ENCODE measurements at places on chromosomes 5 and 9.

- no peak overlapping the region for H3K4me3 ChIP-seq
- H3K36me3 ChIP-seq: peaks cover 95% of the 10 kb centered on the region
- peaks cover 9% of the 10 kb centered on the region for H3K4me1 ChIP-seq
- no peak for DNase-seq
These were observed 27.2 kb downstream of the ANXA6 start for GRCh38 chr5:151130235-151130921.

DNA sequence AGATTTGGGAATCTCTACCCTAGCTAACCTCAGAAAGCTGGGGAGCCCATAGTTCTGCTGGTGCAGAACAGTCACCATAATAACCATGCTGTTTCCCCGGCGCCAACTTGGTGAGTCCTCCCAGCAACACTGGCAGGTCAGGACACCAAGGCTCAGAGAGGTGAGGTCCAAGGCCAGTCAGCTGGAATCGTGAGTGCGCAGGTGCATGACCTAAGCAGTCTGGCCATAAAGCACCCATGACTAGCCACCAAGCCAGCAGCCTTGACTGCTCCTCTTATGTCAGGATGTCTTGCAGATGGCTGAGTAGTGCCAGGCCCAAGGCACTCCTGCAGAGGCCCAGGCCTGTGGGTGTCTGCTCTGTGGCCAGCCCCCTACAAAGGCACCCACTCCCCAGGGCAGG, 2.6 kb downstream of the RNF44 start:
- no peaks in the 10 kb centered on the region for H3K27me3 ChIP-seq
- H3K4me3 ChIP-seq: peak overlapping the region; percentile 77
- H3K36me3 ChIP-seq: peaks cover 3% of the 10 kb centered on the region
- H3K27ac ChIP-seq: peak overlapping the region; percentile 96
- H3K4me1 ChIP-seq: peaks cover 35% of the 10 kb centered on the region
- DNase-seq: no peak

GRCh38 chr5:11905206-11905605, 960 bp upstream of the CTNND2 start:
- H3K4me1 ChIP-seq: no peaks in the 10 kb centered on the region
- H3K4me3 ChIP-seq: no peak overlapping the region
- no peaks in the 10 kb centered on the region for H3K36me3 ChIP-seq
- DNase-seq: no peak
- peaks cover 16% of the 10 kb centered on the region for H3K27me3 ChIP-seq

GRCh38 chr5:123365156-123365555, 58.0 kb downstream of the CEP120 start:
- peaks cover 35% of the 10 kb centered on the region for H3K36me3 ChIP-seq
- H3K4me1 ChIP-seq: peaks cover 11% of the 10 kb centered on the region
- no peak for DNase-seq

GRCh38 chr9:89534515-89535287, 36.8 kb upstream of the SEMA4D start:
- no peak for DNase-seq
- H3K27ac ChIP-seq: no peak overlapping the region
- H3K27me3 ChIP-seq: no peaks in the 10 kb centered on the region
- no peaks in the 10 kb centered on the region for H3K4me1 ChIP-seq
- H3K36me3 ChIP-seq: no peaks in the 10 kb centered on the region
- H3K4me3 ChIP-seq: no peak overlapping the region

DNA sequence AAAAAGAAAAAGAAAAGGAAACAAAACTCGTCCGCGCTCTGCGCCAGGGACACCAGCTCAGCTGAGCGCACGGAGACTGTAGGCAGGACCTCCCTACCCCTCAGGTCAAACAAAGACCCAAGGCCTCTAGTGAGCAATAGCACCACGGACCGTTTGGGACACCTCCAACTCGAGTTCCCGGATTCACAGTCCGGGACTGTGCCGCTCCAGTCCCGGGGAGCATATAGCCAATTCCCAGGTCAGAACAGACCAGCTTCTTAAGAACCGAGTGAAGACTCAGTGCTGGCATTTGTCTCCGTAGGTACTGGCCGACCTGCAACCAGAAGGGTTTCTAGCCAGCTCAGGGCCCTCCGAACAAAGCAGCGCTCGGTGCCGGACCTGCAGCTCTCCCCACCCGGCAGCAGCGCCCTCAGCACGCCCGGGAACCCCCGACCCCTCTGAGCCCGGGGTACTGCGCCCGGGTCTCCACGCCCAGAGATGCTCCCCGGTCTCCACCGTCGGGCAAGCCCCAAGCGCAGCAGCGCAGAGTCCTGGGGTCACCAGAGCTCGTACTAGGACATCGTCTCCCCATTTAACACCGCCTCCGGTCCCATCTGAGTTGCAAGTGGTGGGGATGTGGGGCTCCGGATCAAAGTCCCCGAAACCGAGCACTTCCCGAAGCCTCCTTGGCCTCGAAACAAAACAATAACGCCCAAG, 591 bp downstream of the ABCA1 start:
- H3K4me1 ChIP-seq: peaks cover 25% of the 10 kb centered on the region
- peak overlapping the region; percentile 89 for H3K27ac ChIP-seq
- peak; percentile 68 for DNase-seq
- no peaks in the 10 kb centered on the region for H3K36me3 ChIP-seq

DNA sequence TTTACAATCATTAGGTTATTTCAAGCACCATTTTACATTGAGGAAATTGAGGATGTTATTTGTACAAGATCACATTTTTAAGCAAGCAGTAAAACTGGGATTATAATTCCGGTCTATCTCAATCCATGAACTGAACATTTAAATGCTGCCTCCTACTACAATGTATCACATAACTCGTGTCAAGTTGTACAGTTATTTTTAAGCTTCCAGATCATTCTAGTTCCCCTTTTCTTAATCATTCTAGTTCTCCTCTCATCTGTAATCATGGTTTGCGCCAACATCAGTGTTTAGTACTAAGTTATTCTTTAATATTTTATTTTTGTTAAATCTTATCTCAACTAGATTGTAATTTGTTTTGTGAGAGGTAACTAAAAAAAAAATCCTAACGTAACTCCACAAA, 2.4 kb upstream of the UHRF2 start:
- no peak overlapping the region for H3K27ac ChIP-seq
- H3K27me3 ChIP-seq: no peaks in the 10 kb centered on the region
- H3K4me1 ChIP-seq: peaks cover 12% of the 10 kb centered on the region
- no peak overlapping the region for H3K4me3 ChIP-seq

- no peak overlapping the region for H3K4me3 ChIP-seq
- no peaks in the 10 kb centered on the region for H3K36me3 ChIP-seq
- DNase-seq: no peak
- H3K27me3 ChIP-seq: no peaks in the 10 kb centered on the region
These were observed 105.6 kb downstream of the NTRK2 start for GRCh38 chr9:84775056-84775643.

DNA sequence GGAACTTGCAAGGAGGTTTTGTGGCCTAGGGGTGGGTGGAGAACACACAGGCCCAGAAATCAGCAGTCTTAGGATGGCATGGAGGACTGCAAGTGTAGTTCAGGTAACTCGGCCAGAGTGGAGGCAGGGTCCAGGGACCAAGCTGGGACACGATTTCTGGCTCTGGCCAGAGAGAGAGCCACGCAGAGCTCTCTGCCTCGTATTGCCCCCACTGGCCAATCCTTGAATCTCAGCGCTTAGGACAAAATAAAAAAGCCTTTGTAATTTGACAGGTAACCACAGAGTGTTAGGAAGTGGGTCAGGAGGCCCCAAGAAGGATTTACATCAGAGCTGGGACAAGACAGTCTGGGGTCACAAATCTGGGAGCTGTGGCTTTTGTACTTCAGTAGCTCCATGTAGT, 11.7 kb downstream of the MAP3K1 start:
- no peak for DNase-seq
- no peaks in the 10 kb centered on the region for H3K27me3 ChIP-seq
- no peaks in the 10 kb centered on the region for H3K36me3 ChIP-seq
- H3K27ac ChIP-seq: no peak overlapping the region
- peaks cover 25% of the 10 kb centered on the region for H3K4me1 ChIP-seq

DNA sequence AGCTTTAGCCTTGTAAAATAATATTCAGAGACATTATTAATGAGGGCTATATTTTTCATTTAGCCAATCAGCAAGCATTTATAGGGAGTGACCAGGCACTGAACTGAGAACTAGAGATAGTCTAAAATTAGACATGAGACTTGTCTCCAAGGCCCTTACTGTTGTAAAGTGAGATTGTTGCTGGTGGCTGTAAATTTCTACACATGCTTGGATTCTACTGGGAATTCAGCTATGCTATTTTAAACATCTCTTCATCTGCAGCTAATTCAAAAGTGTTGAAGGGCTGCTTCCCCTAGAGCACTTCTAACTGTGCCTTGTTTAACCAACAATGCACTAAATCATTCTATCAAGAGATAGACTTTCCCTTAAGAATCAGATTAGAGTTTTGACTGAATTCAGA, 67.4 kb downstream of the CHSY3 start:
- H3K27ac ChIP-seq: no peak overlapping the region
- H3K4me3 ChIP-seq: no peak overlapping the region
- H3K27me3 ChIP-seq: no peaks in the 10 kb centered on the region

GRCh38 chr5:131482617-131483016, 152.4 kb downstream of the RAPGEF6 start:
- H3K4me1 ChIP-seq: no peaks in the 10 kb centered on the region
- no peak overlapping the region for H3K27ac ChIP-seq
- no peak overlapping the region for H3K4me3 ChIP-seq
- no peak for DNase-seq

DNA sequence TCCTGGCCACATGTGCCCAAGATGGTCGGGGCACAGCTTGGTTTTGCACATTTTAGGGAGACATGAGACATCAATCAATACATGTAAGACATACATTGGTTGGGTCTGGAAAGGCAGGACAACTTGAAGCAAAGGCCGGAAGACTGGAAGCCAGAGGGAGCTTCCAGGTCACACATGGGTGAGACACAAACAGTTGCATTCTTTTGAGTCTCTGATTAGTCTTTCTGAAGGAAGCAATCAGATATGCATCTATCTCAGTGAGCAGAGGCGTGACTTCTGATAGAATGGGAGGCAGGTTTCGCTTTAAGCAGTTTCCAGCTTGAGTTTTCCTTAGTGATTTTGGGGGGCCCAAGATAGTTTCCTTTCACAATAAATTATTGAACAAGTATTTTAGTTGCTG, 172.5 kb downstream of the RASEF start:
- H3K4me3 ChIP-seq: no peak overlapping the region
- H3K27ac ChIP-seq: no peak overlapping the region
- DNase-seq: no peak
- H3K36me3 ChIP-seq: no peaks in the 10 kb centered on the region
- H3K27me3 ChIP-seq: no peaks in the 10 kb centered on the region
- no peaks in the 10 kb centered on the region for H3K4me1 ChIP-seq

- DNase-seq: no peak
- H3K4me3 ChIP-seq: no peak overlapping the region
- no peaks in the 10 kb centered on the region for H3K27me3 ChIP-seq
- no peak overlapping the region for H3K27ac ChIP-seq
- no peaks in the 10 kb centered on the region for H3K36me3 ChIP-seq
These were observed 716.4 kb downstream of the NR2F1-AS1 start for GRCh38 chr5:92864591-92864990.

- no peak overlapping the region for H3K4me3 ChIP-seq
- no peaks in the 10 kb centered on the region for H3K36me3 ChIP-seq
- DNase-seq: no peak
- H3K27ac ChIP-seq: no peak overlapping the region
- H3K4me1 ChIP-seq: no peaks in the 10 kb centered on the region
These were observed 241.9 kb downstream of the MARCHF11 start for GRCh38 chr5:15937708-15938107.

GRCh38 chr5:71864730-71865601, 145.9 kb downstream of the CARTPT start:
- H3K27ac ChIP-seq: no peak overlapping the region
- no peak overlapping the region for H3K4me3 ChIP-seq
- no peaks in the 10 kb centered on the region for H3K4me1 ChIP-seq

- H3K4me1 ChIP-seq: no peaks in the 10 kb centered on the region
- H3K27me3 ChIP-seq: no peaks in the 10 kb centered on the region
- DNase-seq: no peak
- no peak overlapping the region for H3K27ac ChIP-seq
- H3K36me3 ChIP-seq: no peaks in the 10 kb centered on the region
- no peak overlapping the region for H3K4me3 ChIP-seq
These were observed 86.1 kb downstream of the GTF3C4 start for GRCh38 chr9:132756214-132756845.

- no peaks in the 10 kb centered on the region for H3K27me3 ChIP-seq
- DNase-seq: no peak
- peaks cover 36% of the 10 kb centered on the region for H3K4me1 ChIP-seq
- no peak overlapping the region for H3K27ac ChIP-seq
- H3K4me3 ChIP-seq: peak overlapping the region; percentile 16
These were observed 4.3 kb downstream of the RIC1 start for GRCh38 chr9:5633243-5633642.

- peaks cover 2% of the 10 kb centered on the region for H3K27me3 ChIP-seq
- H3K4me1 ChIP-seq: peaks cover 6% of the 10 kb centered on the region
- H3K36me3 ChIP-seq: no peaks in the 10 kb centered on the region
- DNase-seq: peak; percentile 22
- no peak overlapping the region for H3K27ac ChIP-seq
- H3K4me3 ChIP-seq: no peak overlapping the region
These were observed 333.8 kb downstream of the DMRT2 start for GRCh38 chr9:1383899-1384455.

DNA sequence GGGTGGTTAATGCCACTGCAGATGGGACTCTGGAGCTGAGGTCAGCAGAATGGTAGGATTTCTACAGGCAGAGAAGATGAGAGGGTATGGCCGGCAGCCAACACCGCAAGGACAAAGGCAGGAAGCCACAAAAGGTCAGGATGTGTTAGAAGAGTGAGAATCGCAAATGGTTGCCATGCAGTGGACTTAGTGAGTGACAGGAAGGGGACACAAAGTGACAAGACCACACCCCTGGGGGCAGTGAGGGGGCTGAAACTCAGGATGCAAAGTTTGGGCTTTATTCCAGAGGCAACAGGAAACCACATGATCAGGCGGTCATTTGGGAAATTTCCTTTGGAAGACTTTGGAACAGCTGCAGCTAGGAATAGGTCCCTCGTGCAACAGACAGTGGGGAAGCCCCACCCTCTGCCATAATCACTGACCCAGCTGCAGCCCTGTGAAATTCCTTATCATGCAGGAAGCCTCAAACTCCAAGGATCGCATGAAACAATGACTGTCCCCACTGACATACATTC, 14.2 kb upstream of the CCDC180 start:
- peaks cover 7% of the 10 kb centered on the region for H3K4me1 ChIP-seq
- no peaks in the 10 kb centered on the region for H3K27me3 ChIP-seq
- peak; percentile 66 for DNase-seq
- peak overlapping the region; percentile 27 for H3K27ac ChIP-seq
- H3K4me3 ChIP-seq: no peak overlapping the region
- no peaks in the 10 kb centered on the region for H3K36me3 ChIP-seq

DNA sequence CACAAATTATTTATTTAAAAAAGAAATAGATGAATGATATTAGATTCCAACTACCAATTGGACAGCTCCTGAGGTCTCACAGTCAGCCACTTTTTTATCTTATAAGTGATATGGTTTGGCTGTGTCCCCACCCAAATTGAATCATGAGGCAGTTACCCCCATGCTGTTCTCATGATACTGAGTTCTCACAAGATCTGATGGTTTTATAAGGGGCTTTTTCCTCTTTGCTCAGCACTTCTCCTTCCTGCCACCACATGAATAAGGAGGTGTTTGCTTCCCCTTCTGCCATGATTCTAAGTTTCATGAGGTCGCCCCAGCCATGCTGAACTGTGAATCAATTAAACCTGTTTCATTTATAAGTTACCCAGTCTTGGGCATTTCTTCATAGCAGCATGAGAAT, 12.9 kb downstream of the NLN start:
- H3K36me3 ChIP-seq: no peaks in the 10 kb centered on the region
- H3K27ac ChIP-seq: no peak overlapping the region
- no peaks in the 10 kb centered on the region for H3K4me1 ChIP-seq
- H3K27me3 ChIP-seq: no peaks in the 10 kb centered on the region

- H3K36me3 ChIP-seq: no peaks in the 10 kb centered on the region
- no peaks in the 10 kb centered on the region for H3K4me1 ChIP-seq
- no peak for DNase-seq
These were observed 76.5 kb downstream of the SH3PXD2B start for GRCh38 chr5:172377856-172378255.

GRCh38 chr5:7642029-7642428, 208.9 kb downstream of the CFAP90 start:
- DNase-seq: no peak
- H3K27me3 ChIP-seq: no peaks in the 10 kb centered on the region
- H3K4me1 ChIP-seq: peaks cover 31% of the 10 kb centered on the region
- no peak overlapping the region for H3K4me3 ChIP-seq
